ENCODE measurements at places on chromosomes 12 and 14.

- DNase-seq, result no peak
Measured at GRCh38 chr14:65501328-65501727, 88.8 kb downstream of the FUT8 start.

DNA sequence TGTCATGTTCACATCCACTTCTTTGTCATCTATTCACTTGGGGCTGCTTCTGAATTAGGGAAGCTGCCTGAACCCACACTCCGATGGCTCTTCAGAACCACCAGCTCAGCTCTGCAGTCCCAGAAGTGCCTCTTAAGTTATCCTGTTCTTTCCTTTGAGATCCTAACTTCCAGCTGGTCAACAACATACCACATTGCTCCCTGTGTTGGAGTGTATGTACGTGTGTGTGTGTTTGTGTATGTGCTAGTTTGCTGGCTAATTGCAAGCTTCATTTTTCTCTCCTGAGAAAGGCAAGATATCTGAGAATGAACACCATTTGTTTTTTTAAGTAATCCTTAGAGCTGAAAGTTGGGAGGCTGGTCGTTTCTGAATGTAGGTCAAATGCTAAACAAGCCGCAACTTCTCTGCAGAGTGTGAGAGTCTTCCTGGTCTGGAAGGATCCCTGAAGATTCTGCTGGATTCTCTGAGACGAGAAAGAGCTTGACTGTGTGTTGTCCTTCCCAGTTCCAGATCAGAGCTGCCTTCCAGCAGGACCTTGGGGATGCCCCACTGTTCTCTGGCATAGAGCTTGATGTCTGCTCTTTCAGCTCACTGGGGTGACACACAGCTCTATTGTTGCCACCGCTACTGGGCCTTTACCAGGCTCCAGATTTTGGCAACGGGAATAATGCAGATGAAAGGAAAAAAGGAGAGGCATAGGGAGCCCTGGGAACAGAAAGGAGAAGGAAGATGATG lies 839 bp downstream of the GSG1 start:
- DNase-seq, result no peak

GRCh38 chr14:100118396-100119011 lies 40.9 kb downstream of the DEGS2 start:
- no peak for DNase-seq

- DNase-seq, result no peak
Measured at GRCh38 chr12:113271466-113271852, 50.2 kb downstream of the TPCN1 start.

- DNase-seq, result no peak
Measured at GRCh38 chr14:69323266-69323998, 63.5 kb downstream of the GALNT16 start.

DNA sequence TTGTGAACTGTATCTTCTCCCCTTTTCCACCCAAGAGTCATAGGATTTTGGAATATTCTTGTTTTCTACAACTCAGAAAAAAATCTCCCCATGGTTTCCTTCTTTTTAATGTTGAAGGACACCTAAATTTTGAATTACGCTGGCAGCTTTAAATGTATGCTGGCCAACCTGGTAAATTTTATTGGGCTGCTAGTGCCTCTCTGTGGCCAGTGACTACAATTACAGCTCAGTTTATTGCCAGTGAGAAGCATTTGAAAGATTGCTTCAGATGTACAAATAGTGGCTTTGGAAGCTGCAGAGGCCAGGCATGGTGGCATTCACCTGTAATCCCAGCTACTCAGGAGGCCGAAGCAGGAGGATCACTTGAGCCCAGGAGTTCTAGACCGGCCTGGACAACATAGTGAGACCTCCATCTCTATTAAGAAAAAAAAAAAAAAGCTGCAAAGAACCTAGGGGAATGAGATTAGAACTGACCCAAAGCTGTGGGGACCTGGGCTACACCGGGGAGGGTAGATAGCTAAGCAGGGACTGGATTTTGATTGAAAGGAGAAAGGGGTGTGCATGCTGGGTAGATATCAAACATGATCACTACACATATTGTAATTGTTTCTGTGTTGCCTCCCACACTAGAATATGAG lies 7.6 kb upstream of the RAB21 start:
- DNase-seq, result no peak

GRCh38 chr14:75549169-75549568 lies 26.9 kb downstream of the BATF start:
- DNase-seq, result no peak

DNA sequence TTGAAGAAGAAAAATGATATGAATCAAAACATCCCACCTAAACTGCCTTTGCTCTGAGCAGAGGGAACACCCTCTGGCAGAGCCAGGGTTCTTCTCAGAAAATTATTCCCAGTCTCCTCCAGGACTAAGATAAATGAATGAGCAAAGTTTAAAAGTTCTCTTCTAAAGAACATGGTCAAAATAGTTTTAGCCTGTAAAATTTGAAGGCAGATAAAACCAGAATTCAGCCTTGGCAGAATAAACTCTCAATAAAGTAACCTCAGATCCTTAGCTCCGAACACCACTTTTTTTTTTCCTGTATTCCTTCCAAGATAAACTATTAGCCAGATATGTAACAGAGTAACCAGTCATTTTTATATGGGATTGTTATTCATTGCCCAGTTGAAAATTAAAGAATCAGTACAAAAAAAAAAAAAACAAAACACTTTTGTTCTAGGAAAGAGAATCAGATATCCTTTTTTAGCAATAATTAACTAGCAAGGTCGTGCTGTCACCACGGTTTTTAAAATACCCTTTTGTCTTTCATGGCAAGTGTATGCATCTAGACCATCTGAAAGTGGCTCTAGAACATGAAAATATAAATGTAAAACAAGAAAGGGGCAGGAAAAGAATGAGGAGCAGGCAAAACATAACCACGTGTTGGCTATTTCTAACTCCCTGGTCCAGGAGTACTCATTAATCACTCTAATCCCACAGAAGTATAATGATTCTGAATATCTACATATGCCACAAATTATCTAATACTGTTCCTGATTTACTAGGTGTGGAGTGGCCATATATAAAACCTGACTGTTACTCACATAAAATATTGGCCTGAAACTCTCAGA lies 60.8 kb downstream of the CAPZA3 start:
- DNase-seq, result peak; percentile 8

- DNase-seq, result no peak
Measured at GRCh38 chr12:101209319-101210302, at the start of gene SLC5A8. SLC5A8 (minus strand) TSS chr12:101210238; CDS start chr12:101209848, 390 bp downstream.
